ENCODE measurements at places on chromosomes 7 and 10. TPM values are rescaled to one million over a fixed set of nuclear protein-coding genes. Genes with fewer than 3 reads are reported as not detected.

DNA sequence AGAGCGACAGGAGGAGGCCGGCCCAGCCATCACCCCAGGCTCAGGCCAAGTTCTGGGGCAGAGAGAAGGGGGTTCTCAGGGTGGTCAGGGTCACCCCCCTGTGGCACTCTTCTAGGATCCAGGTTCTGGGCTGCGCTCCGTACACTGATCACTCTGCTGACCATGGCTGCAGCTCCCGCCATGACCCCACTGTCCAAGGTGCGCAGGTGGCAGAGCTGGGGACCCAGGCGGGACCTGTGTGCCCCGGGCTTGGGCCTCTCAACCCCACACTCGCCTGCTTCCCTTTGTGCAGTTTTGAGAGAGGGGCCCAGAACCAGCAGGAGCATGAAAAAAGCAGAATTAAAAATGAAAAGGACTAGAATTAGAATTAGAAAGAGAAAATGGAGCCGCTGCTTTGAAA lies 227.1 kb downstream of the FANK1 start:
- H3K27me3 ChIP-seq, result no peaks in the 10 kb centered on the region
- H3K36me3 ChIP-seq, result no peaks in the 10 kb centered on the region
- H3K27ac ChIP-seq, result no peak overlapping the region
- H3K4me3 ChIP-seq, result no peak overlapping the region
- DNase-seq, result no peak

DNA sequence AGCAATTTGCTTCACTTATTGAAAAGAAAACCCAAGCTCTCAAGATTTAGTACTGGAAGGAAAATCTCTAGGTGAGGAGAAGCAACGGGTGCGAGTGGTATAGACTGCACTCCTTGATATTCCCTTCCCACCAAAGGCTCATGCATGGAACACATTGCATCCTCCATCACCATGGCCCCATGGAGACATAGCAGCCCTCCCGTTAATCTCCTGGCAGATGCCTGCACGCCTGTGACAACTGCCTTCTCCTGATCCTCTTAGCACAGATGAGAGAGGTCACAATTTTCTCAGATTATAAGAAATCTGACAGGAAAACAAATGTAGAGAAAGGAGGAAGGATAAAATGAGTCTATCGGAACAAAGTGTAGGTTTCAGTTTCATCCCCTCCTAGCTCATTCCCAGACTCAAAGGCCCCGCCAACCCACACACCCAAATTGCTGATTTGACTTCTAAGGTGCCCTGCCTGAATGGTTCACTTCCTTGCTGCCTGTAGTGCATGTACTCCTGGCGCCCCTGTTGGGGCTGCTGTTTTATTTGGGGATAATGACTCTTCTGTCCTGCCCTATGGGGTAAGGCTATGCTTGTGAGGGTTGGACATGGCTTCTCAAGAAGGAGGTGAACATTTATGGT lies 50.0 kb downstream of the PLXNA4 start:
- DNase-seq, result no peak
- H3K36me3 ChIP-seq, result no peaks in the 10 kb centered on the region
- no peaks in the 10 kb centered on the region for H3K27me3 ChIP-seq

DNA sequence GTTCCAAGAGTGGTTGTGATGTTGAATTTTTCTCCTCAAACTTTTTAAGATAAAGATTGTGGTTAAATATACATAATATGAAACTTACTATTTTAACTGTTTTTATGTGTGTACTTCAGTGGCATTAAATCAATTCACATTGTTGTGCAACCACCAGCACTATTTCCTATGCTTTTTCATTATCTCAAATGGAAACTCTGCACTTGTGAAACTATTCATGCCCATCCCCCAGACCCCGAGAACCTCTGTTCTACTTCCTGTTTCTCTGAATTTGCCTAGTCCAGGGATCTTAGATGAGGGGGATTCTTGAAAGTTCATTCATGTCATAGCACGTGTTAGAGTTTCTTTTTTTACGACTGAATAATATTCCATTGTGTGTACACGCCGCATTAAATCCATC lies 67.0 kb downstream of the WDR37 start:
- no peaks in the 10 kb centered on the region for H3K27me3 ChIP-seq
- no peak overlapping the region for H3K4me3 ChIP-seq
- no peaks in the 10 kb centered on the region for H3K36me3 ChIP-seq
- H3K4me1 ChIP-seq, result no peaks in the 10 kb centered on the region
- H3K27ac ChIP-seq, result no peak overlapping the region
- no peak for DNase-seq

GRCh38 chr7:101691822-101692384 lies 62.8 kb upstream of the MYL10 start:
- peak; percentile 70 for DNase-seq
- no peak overlapping the region for H3K4me3 ChIP-seq
- no peaks in the 10 kb centered on the region for H3K27me3 ChIP-seq
- H3K27ac ChIP-seq, result peak overlapping the region; percentile 30

- H3K4me1 ChIP-seq, result no peaks in the 10 kb centered on the region
- no peaks in the 10 kb centered on the region for H3K27me3 ChIP-seq
- H3K4me3 ChIP-seq, result no peak overlapping the region
- no peak overlapping the region for H3K27ac ChIP-seq
- DNase-seq, result no peak
- H3K36me3 ChIP-seq, result no peaks in the 10 kb centered on the region
Observed at GRCh38 chr10:117306674-117307073, 65.8 kb downstream of the SLC18A2 start.

DNA sequence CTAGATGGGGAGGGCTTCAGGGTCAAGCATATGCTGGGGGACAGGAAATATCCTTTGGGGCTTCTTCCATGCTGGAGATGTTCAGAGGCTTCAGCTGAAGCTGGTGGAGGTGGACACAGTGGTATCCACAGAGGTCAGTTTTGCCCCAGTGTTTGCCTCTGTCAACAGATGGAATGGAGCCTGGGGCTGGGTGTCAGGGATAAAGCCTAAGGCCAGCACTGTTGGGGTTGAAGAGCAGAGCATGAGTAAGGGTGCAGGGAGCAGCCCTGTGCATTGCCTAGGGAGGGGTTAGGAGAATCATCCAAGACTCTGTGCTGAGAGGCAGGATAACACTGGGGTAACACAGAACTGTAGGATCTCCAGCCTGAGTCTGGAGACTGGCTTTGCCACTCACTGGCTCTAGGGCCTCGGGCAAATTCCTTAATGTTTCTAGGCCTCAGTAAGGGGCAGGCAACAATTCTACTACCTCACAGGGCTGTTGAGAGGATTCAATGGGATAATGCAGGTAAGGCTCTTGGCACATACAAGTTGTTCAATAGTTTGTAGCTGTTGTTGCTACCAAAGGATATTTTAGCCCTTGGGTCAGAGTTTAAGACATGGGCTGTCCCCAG lies 21.8 kb upstream of the MYL7 start:
- H3K27ac ChIP-seq, result no peak overlapping the region
- no peaks in the 10 kb centered on the region for H3K4me1 ChIP-seq
- no peak overlapping the region for H3K4me3 ChIP-seq
- no peaks in the 10 kb centered on the region for H3K36me3 ChIP-seq

DNA sequence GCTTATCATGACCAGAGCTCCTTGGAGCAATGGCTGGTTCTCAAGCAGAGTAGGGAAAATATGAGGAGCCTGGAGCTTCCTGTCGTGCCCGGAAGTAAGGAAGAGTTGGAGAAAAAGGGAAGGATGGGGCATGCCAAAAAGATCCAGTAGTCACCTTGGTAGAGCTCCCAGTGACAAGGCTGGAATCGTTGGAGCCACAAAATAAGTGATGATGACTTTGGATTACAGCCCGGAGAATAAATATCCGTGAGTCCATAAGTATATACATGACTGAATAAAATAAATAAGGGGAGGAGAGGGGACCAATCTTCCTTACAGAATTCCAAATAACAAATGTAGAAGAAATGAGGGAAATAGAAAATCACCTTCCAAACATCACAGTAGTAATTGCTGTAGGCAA lies 29.3 kb downstream of the LMTK2 start:
- DNase-seq, result no peak
- no peaks in the 10 kb centered on the region for H3K27me3 ChIP-seq
- no peak overlapping the region for H3K27ac ChIP-seq
- peaks cover 24% of the 10 kb centered on the region for H3K4me1 ChIP-seq
- no peak overlapping the region for H3K4me3 ChIP-seq

DNA sequence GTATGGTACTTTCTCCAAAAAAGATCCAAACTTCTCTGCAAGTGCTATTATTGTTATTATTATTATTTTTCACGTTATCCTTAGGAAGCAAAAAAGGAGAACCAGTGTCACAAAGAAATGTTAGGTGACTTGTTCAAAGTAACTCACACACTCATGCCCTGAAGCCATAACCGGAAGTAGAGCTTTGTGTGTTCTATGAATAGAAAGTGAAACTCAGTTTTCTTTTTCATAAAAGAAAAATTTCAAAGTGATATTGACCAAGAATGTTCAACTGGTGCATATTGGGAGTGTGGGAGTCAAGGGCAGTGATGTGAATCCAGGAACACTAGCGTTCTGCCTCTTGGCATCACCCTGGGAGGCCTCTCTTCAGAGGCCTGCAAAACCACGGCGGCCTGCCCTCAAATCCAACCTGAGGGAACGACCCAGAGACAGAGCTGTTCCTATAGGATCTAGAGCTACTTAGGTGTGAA lies 106.1 kb downstream of the PRKCQ start:
- no peak overlapping the region for H3K4me3 ChIP-seq
- no peaks in the 10 kb centered on the region for H3K36me3 ChIP-seq
- DNase-seq, result no peak

DNA sequence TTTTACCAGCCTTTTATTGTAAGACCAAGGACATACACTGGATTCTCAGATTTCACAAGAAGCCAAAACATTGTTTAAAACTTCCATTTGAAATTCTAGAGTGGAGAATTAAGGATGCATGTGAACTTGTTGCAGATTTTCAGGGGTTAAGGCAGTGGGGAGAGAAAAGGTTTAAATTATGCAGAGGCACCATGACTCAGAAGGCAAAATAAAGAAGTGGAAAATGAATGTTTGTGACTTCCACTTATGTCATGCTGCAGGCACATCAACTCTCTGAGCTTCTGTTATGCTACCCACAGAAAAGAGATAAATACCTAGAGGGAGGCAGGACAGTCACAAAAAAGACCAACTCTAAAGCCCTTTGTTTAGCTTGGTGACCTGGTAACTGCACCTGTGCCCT lies 84.4 kb upstream of the BET1 start:
- H3K36me3 ChIP-seq, result no peaks in the 10 kb centered on the region
- DNase-seq, result no peak
- peaks cover 7% of the 10 kb centered on the region for H3K4me1 ChIP-seq
- no peaks in the 10 kb centered on the region for H3K27me3 ChIP-seq
- H3K27ac ChIP-seq, result no peak overlapping the region

DNA sequence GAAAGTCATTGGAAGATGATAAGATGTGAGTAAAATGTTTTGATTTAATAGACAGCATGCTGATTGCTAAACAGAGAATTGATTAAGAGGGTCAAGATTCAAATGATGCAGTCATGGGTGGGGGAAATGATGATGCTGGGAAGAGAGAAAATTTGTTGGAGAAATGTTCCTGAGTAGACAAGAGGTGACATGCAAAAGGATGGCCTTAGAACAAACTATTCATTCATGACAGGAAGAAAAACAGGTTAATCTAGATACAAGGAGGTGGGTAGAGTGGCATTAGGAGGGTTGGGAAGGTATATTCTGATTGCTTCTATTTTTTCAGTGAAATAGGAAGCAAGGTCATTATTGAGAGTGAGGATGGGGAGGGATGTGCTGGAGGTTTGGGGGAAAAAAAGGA lies 146.7 kb downstream of the SEM1 start:
- no peak overlapping the region for H3K4me3 ChIP-seq
- H3K27ac ChIP-seq, result no peak overlapping the region
- H3K27me3 ChIP-seq, result no peaks in the 10 kb centered on the region
- no peaks in the 10 kb centered on the region for H3K36me3 ChIP-seq
- no peak for DNase-seq
- peaks cover 2% of the 10 kb centered on the region for H3K4me1 ChIP-seq

- no peaks in the 10 kb centered on the region for H3K27me3 ChIP-seq
- DNase-seq, result no peak
- no peak overlapping the region for H3K4me3 ChIP-seq
- H3K27ac ChIP-seq, result no peak overlapping the region
- no peaks in the 10 kb centered on the region for H3K36me3 ChIP-seq
- H3K4me1 ChIP-seq, result no peaks in the 10 kb centered on the region
Observed at GRCh38 chr7:15376600-15376999, 185.2 kb downstream of the AGMO start.

AOAH gene
- polyA plus RNA-seq, result 4.8 TPM

TMEM270 gene
- polyA plus RNA-seq, result 0.47 TPM

ADAM22 gene
- 1.6 TPM for polyA plus RNA-seq

Measured in hepatocyte (in vitro differentiated cells).